ENCODE measurements at places on chromosomes 4 and X.

DNA sequence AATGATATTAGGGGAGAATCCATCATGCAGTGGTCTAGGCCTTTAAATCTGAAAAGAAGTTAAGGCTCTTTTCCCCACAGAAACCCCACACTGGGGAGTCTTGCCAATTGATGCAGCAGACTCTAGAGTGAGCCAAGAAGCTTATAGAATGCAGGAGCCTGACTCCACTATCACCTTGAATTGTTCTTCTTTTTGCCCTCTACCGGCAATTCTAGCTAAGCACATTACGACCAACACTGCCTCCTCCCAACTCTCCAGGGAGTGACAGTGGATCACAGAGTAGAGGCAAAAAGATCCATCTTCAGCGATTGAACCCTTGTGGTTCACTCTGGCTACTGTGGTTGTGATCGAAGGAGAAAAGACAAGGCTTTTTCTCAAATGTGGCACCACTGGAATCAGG, 331.5 kb downstream of the NKX6-1 start:
- no peak for DNase-seq

DNA sequence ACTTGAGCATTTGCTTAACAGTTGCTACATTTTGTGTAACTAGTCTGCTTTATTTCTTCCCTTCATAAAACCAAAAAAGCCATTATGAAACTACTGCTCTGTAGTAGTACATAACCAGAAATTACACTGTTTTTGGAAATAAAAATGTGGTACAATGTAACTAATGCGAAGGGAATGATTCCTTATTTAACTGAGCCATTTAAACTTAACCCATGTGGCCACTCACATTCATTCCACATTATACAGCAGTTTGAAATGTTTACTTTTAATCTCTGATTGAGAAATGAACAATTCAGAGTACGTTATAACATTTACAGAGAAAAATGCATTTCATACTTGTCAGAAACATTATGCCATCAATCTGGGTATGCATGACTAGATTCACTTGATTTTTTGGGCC, 94.2 kb downstream of the NYX start:
- DNase-seq: no peak

- no peak for DNase-seq
These were observed 314.2 kb downstream of the RAB28 start for GRCh38 chr4:13169731-13170525.

GRCh38 chr4:106194801-106195200, 121.2 kb downstream of the TBCK start:
- no peak for DNase-seq

DNA sequence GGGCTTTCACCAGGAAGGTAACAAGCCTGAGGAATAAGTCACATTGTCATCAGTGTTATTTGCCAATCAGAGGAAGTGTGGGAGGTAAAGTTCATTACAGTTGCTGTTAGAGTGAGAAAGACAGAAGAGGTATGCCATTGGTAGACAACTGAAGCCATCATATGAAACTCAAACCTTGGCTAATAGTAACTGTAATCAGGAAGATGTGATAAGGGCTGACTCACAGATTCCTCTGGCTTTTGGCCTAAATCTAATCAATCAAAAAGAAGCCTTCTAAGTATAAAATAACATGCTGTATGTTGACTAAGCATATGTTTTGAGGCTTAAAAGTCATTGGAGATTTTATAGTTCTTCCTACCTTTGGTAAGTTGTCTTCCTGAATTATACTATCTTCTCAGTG, 242.8 kb downstream of the PCDH7 start:
- DNase-seq: no peak

GRCh38 chr4:74408639-74409038, 36.3 kb upstream of the AREG start:
- DNase-seq: no peak

DNA sequence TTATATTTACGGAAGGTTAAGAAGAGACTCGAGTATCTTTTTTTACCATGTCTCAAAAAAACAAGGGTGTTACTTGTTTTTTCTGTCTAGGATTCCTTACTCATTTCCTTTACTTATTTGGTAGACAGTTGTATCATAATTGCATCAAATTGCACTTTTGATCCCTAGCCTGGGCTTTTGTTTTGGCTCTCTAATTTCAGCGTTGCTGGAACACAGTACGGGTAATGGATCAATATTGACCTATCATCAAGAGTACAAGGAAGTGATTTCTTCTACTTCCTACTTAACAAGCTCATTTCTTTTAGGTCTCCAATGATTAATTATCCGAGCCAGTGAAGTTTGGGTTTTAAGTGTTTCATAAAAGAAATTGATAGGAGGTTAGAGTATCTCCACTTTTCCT, 16.8 kb downstream of the AIMP1 start:
- DNase-seq: no peak

DNA sequence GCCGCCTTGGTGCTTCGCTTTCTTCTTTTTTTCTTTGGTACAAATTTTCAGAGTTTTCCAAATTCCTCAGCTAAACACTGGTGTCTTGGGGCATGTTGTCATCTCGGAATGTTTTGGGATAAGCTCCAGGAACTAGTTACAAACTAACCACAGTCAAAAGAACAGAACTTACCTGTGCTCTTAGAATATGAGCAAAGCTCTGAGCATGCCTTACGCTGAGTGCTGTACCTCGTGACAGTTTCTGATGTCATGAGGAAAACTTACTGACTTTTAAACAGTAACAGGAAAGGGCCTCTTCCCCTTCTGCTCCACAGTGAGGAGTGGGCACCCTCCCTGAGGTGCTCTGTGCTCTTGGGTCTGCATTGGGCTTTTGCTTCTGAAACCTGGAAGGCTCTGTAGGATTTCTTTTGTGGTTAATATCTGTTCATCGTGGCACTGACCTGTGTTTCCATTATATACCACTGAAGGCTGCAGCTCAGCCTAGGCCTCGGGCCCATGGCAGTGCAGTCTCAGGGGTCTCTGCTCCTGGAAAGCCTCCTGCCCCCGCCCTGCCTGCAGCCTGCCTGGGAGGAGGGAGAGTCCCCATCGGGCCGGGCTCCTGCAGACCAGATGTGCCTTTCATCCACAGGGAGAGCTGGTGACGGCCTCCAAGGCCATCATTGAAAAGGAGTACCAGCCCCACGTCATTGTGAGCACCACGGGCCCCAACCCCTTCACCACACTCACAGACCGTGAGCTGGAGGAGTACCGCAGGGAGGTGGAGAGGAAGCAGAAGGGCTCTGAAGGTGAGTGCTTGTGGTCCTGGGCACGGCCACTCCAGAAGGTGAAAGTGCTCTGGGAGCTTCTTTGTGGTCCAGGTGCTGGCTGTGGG, 48.7 kb downstream of the NOP14 start:
- no peak for DNase-seq

DNA sequence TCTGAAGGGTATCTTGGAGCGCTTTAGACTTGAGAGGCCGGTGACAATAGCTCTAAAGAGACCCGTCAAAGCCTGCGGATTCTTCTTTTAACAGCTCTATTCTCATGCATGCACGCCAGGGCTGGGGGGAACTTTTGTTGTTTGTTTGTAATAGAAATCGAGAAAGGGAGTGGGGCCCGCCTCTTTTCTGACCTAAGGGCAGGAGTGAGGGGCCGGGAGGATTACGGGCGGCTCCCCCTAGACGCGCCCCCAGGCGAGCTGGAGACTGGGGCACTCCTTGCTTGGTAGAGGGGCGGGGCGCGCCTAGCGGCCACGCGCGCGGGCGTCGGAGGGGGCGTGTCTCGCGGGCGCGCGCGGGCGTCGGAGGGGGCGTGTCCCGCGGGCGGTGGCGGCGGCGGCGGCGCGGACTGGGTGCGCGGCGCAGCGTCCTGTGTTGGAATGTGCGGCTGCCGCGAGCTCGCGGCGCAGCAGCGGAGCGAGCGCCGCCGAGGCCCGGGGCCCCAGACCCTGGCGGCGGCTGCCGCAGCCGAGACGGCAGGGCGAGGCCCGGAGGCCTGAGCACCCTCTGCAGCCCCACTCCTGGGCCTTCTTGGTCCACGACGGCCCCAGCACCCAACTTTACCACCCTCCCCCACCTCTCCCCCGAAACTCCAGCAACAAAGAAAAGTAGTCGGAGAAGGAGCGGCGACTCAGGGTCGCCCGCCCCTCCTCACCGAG, at the start of gene REST:
REST (plus strand) TSS at position 412 of the 717 bp plus-strand sequence. CDS start 2,739 bp downstream, outside the sequence.
- peak; percentile 94 for DNase-seq

- DNase-seq: no peak
These were observed 360.4 kb upstream of the AGA start for GRCh38 chr4:177802661-177803060.

DNA sequence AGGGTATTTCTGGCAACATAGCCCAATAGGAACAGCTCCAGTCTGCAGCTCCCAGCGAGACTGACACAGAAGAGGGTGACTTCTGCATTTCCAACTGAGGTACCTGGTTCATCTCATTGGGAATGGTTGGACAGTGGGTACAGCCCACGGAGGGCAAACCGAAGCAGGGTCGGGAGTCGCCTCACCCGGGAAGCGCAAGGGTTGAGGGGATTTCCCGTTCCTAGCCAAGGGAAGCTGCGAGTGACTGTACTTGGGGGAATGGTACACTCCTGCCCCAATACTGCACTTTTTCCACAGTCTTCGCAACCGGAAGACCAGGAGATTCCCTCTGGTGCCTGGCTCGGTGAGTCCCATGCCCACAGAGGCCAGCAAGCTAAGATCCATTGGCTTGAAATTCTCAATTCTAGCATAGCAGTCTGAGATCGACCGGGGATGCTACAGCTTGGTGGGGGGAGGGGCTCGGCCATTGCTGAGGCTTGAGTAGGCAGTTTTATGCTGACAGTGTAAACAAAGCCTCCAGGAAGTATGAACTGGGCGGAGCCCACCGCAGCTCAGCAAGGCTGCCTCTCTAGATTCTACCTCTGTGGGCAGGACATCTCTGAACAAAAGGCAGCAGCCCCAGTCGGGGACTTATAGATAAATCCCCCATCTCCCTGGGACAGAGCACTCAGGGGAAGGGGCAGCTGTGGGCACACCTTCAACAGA, 14.0 kb upstream of the ADAD1 start:
- DNase-seq: no peak

- DNase-seq: no peak
These were observed 24.9 kb downstream of the PLAC1 start for GRCh38 chrX:134633394-134633793.

DNA sequence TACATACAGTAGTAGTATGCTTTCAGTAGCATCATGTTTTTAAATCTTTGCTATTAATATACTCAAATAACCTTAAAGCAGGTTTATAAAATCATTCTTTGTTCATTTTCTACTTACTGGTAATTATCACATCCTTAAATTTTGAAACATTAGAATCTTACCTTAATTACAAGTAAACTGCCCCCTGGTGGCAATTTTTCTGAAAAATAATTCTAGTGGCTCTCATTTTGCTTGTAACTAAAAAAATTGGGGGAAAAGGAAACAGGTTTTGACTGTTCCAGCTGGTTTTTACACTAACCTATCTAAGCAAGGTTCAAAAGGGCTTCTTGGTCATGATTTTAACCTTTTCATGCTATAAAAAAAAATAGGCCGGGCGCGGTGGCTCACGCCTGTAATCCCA, 18.5 kb upstream of the DCAF4L1 start:
- DNase-seq: peak; percentile 53

- no peak for DNase-seq
These were observed 89.9 kb downstream of the EFHC2 start for GRCh38 chrX:44253575-44253942.

DNA sequence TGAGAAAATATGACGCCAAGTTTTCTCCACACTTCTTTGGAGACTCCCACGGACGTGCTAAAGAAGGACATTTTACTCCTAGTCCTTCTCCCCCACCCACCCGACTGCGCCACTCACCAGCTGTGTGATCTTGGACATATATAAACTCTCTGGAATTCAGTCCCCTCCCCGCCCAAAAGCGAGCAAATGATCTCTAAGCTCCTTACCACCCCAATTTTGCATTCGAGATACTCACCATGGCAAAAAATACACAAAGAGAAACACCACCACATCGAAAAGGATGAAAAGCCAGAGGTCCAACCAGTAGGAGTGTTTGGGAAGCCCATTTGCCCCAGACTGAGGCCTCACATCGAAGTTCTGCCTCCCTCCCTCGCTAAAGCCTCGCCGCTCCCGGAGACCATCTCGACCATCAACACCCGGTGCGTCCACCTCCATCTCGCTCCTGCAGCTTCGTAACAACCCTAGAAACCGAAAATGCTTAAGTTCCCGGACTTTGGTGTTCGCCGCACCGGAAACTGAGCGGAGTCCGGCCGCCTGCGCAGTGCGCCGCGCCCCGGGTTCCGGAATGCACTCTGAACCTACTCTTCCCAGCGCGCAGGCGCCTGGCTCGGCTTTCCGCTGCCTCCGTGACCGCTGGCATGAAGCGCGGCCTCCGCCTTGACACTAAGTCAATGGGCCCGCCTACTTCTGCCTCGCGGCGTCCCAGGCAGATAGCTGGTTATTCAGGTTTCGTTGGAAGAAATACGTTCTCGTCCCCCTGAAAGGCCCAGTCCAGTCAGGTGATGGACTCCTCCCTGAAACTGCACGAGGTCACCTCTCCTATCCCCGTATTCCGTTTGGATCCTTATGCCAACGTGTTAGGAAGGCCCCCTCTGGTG, 21.6 kb downstream of the FABP2 start:
- peak; percentile 96 for DNase-seq

DNA sequence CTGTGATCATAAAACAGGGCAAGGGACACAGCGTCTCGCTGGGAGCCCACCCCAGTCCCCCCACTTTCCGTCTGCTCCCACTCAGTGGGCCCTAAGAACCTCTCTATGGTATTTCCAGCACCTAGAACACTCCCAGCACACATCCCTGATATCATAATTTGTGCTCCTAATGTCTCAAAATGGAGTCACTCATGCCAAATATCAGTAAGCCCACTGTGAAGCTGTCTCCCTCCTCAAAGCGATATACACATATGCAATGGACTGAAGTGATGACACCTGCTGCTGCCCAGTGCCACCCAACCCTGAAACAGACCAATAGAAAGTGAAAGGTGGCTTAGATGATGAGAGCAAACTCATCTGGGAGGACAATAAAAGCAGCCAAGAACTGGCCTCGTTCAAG, 17.9 kb downstream of the ENPP6 start:
- DNase-seq: no peak

- no peak for DNase-seq
These were observed 1508.1 kb downstream of the TECRL start for GRCh38 chr4:62901101-62901500.

DNA sequence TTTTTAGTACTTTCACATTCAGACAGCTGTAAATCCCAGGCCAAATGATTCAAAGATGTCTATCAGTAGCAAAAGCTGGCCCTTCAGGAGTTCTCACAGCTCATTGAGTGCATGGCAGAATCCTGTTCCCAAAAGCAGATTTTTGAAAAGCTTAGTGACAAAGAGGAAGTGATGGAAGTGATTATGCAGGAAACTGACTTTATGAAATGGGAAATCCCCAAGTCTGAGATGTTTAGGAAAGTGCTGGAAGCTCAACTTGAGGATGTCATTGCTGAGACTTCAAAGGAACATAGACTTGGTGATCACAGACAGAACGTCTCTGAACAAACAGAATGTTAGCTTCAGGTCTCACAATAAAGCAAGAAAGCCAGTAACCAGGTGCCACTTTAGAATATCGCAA, 51.0 kb upstream of the CFAP47 start:
- peak; percentile 35 for DNase-seq

- no peak for DNase-seq
These were observed 253.3 kb downstream of the CENPC start for GRCh38 chr4:67292045-67292444.

DNA sequence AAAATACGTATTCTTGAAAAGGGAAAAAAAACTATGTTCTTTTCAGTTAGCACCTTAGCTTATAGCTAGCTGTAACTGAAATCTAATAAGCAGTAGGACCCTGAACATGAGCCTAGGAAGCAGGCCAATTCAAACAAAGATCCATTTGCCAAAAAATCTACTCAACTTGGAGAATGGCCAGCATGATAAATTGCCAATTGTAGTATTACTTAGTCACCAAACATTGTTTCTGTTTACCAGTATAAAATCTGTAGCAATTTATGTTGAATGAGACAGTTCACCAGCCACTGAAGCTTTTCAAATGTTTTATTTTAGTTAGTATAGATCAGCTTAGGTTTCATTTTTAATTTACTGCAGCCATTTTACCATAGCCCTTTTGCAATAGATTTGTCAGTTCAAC, 323.6 kb upstream of the DIPK2B start:
- DNase-seq: no peak
